ENCODE measurements at places on chromosomes 11 and 22. TPM values are rescaled to one million over a fixed set of nuclear protein-coding genes. Genes with fewer than 3 reads are reported as not detected.

Gene OR51B4
- total RNA-seq = not detected

Gene TRIOBP
- total RNA-seq = 175 TPM

Gene ACER3
- 14.6 TPM for total RNA-seq

GRCh38 chr22:37618072-37618656 lies 9.5 kb downstream of the GGA1 start:
- peak; percentile 41 for DNase-seq

GRCh38 chr11:2779499-2779980 lies 79.7 kb upstream of the KCNQ1OT1 start:
- DNase-seq = peak; percentile 44

- DNase-seq = no peak
These were observed 452.1 kb downstream of the MN1 start for GRCh38 chr22:27349456-27349855.

GRCh38 chr11:14539982-14540421 lies 19.8 kb upstream of the PSMA1 start:
- DNase-seq = no peak

DNA sequence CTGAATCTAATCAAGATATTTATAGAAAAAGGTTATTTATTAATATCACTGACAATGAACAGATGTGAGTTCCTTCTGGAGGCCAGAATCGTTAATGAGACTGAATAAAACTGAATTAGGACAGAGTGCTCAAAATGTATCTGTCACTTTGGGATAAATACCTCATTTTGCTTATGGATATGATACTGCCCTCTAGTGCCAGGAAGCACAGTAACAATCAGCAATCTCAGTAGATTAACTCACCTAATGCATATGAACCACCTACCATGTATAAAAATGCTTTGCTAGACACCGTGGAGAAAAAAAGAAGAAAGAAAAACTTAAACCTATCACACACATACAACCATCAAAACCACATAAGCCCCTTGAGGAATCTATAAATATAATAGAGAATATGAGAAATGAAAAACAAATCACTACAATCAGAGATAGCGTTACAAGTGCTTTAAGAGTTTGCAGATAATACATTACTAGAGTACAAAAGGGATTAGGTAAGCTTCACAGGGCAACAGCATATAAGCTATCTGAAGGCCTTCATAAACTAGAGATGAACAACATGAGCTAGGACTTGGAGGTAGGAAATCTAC lies 117.4 kb downstream of the SGSM3 start:
- DNase-seq = no peak

- no peak for DNase-seq
These were observed 4.5 kb upstream of the TP53I11 start for GRCh38 chr11:44955015-44955738.

GRCh38 chr11:2521081-2521732 lies 76.4 kb downstream of the KCNQ1 start:
- DNase-seq = no peak

DNA sequence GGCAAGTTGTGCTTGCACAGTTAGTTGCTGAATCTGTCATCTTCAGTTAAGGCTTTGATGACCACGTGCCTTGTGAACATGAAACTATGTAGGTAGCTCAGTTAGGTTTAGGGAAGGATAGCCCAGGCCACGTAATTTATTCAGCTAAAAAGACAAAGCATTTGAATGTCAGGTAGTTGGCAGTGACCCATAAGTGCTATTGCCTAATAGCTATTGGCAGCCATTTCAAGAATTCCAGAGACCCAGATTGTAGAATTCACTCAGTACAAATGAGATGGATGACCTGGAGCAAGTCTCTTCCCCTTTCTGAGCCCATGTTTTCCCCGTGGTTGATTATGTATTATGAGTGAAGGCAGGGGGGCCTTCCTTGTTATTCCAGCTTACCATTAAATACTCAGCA lies 265.3 kb upstream of the ANO5 start:
- no peak for DNase-seq

DNA sequence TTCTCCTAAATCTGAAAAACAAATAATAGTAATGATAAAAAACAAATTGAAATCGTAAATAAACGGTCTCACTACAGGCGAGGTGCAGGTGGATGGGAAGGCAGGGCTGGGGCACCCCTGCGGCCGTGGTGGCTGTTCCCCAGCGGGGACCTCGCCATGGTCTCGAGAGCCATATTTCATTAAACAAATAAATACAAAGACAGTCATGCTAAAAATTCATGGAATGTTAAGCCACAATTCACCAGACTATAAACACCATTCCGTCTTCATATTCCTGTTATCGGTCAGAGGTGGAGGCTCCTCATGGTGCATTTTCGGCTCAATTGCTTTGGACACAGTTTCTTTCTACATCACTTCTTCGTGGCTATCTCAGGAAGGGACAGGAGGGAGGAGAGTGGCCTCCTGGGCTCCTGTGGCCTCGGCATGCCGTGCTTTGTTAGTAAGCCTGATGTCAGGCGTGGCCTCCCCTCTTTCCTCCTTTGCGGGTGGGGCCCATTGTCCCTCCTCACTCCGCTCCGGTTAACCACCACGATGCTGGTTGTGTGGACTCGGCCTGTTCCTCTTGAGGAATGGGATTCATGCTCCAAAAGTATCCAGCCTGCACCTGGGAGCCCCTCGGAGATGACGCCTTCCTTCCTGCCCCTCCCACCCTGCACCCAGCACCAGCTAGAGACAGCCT lies 16.1 kb upstream of the BRSK2 start:
- DNase-seq = no peak

- no peak for DNase-seq
These were observed 10.3 kb upstream of the CERK start for GRCh38 chr22:46748206-46748907.

GRCh38 chr11:84799112-84799511 lies 828.0 kb downstream of the DLG2 start:
- DNase-seq = no peak

Measured in ovary (tissue), 10 donors.